ENCODE measurements at places on chromosomes 12 and 14. TPM values are rescaled to one million over a fixed set of nuclear protein-coding genes. Genes with fewer than 3 reads are reported as not detected.
A peak's percentile ranks its signal among the peaks of the same experiment; 100 is the strongest.

Gene CD27
- 0.40 TPM for total RNA-seq

Gene EGLN3
- total RNA-seq = 33.8 TPM

Gene FSCB
- not detected for total RNA-seq

Gene TAS2R13
- total RNA-seq = 0.44 TPM

Gene SOAT2
- not detected for total RNA-seq

Gene MIP
- not detected for total RNA-seq

Gene P2RX7
- total RNA-seq = 4.1 TPM

Gene ENDOU
- total RNA-seq = 66.9 TPM

GRCh38 chr14:96797582-96798349 lies 584 bp downstream of the VRK1 start:
- ATAC-seq = peak; percentile 36

DNA sequence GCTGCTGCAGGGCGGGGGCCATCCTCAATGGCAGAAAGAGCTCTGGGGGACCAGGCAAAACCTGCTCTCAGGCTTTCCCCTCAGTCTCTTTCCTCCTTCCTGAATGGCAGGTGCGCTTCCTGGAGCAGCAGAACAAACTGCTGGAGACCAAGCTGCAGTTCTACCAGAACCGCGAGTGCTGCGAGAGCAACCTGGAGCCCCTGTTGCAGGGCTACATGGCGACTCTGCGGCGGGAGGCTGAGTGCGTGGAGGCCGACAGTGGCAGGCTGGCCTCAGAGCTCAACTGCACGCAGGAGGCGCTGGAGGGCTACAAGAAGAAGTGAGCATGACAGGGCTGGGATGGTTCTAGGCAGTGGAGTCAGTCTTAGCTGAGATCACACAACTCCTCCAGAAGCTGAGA lies 22.9 kb upstream of the KRT83 start:
- ATAC-seq = no peak

- ATAC-seq = no peak
These were observed 125.6 kb upstream of the RPH3A start for GRCh38 chr12:112665958-112666357.

- peak; percentile 54 for ATAC-seq
These were observed 1.4 kb upstream of the GLTP start for GRCh38 chr12:109881752-109882151.

GRCh38 chr14:80447392-80447791 lies 236.1 kb upstream of the DIO2 start:
- no peak for ATAC-seq

DNA sequence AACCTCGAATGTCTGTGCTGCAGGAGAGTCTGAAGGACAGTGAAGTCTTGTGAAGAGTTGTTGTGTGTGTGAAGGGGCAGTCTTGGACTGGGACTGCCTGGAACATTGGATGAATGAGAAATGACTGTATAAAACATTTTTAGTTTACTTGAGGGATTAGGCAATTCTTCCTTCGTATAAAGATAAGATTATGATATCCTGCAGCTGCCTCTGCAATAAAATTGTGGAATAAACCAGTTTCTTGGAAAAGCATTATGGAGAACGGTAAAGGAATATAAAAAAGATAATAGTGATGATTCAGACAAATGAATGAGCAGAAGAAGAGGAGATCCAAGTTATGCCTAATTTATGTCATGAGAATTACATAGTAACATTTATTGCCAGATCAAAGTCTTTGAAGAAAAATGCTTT lies 30.9 kb upstream of the LUM start:
- no peak for ATAC-seq

DNA sequence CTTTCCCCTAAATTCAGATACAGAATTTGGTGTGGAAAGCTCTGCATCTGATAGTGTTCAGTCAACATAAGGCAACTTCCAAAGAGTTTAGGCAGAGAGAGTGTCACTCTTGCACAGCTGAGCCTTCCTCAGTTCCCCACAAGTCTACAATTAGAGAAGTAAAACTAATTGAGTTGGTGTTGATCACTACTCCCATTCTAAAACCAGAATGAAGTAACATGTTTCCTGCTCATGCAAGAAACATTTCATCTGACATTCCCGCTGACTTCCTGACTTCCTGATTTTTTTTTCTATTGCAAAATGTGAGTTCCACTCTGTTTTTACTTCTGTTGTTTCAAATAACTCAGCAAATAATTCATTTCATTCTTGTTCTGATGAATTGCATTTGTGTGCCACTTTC lies 271.0 kb downstream of the ALG10B start:
- ATAC-seq = no peak

DNA sequence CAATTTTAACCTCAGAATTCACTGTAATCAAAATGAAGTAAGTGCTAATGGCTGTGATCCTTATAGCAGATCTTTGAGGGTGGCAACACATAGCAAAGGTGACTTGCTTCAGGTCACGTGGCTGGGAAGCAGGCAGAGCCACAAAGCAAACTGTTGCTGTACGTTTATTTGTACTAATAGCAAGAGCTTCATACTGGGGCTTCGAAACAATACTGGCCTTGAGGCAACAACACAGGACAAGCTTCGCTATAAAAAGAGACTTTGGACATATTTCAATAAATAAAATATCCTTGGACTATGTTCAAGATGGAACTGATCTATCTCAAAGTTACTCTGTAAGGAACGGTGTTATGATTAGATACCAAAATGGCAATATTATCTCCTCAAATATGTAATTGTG lies 44.6 kb downstream of the MSRB3 start:
- ATAC-seq = no peak

GRCh38 chr12:56574210-56574609 lies 52.6 kb downstream of the RBMS2 start:
- no peak for ATAC-seq

GRCh38 chr12:122845865-122846621 lies 10.8 kb downstream of the HIP1R start:
- no peak for ATAC-seq

DNA sequence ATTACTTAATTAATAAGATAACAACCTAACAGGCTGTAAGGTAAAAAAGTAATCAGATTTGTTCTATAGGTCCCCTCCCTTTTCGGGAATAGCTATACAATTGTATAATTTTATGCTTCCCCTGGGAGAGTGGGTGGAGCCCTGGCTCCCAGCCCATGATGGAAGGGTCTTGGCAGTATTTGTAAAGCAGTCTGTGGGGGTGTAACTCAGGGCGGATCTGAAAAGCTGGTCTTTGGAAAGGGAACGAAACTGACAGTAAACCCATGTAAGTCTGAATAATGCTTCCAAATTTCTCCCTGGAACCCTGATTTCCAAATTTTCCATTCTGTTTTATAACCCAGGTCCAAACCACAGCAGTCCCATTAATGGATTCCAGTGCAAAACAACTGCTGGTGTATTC lies 110.4 kb downstream of the DAD1 start:
- ATAC-seq = no peak

GRCh38 chr12:49797449-49797776 lies 30.8 kb downstream of the NCKAP5L start:
- ATAC-seq = no peak

DNA sequence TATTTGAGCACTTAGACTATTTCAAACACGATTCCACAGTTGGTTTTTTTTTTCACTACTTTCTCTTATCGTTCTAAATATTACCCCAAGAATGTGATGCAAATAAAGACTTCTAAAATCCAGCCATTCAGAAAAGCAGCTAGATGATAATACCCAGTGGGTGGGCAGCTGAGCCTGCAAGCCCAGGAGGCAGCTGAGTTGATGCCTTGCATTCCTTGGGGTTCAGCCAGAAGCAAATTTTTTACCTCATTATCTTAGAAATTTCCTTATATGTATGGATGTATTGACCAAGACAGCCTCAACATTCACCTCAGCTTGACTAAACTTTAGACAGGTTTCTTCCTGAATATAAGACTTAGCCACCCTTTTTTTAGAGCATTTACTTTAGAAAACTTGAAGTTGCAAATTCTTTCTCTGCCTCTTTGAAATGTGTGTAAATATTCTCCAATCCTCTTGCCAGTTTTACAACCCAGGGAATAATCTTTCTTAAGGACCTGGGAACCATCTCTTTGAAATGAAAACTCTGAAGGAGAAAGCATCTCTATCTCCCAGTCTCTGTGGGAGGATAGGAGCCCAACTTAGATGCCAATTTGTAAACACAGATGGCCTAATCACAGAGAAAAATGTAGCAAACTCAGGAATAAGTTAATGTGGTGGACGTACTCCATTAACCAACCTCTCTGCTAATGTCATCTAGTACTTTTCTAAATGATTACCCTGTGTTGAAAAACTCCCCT lies 52.2 kb upstream of the ANP32D start:
- no peak for ATAC-seq

DNA sequence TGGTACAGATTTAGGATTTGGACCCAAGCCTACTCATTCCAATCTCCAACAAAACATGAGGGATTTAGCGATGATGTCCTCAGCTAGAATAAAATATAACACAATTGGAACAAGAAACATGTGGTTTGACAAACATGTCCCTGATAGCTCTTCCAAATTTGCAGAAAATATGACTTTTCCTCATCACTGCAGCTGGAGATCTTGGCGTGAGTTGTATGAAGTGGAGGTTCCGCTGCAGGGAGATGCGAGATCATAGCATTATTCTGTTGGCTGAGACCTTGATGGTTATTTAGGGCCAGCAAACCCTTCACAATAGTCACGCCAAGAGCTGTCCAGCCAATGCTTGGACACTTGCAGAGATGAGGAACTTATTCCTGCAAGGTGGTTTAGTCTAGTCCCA lies 413.4 kb upstream of the TBX3 start:
- ATAC-seq = no peak

- ATAC-seq = no peak
These were observed 5.4 kb upstream of the GSC start for GRCh38 chr14:94775091-94775870.

DNA sequence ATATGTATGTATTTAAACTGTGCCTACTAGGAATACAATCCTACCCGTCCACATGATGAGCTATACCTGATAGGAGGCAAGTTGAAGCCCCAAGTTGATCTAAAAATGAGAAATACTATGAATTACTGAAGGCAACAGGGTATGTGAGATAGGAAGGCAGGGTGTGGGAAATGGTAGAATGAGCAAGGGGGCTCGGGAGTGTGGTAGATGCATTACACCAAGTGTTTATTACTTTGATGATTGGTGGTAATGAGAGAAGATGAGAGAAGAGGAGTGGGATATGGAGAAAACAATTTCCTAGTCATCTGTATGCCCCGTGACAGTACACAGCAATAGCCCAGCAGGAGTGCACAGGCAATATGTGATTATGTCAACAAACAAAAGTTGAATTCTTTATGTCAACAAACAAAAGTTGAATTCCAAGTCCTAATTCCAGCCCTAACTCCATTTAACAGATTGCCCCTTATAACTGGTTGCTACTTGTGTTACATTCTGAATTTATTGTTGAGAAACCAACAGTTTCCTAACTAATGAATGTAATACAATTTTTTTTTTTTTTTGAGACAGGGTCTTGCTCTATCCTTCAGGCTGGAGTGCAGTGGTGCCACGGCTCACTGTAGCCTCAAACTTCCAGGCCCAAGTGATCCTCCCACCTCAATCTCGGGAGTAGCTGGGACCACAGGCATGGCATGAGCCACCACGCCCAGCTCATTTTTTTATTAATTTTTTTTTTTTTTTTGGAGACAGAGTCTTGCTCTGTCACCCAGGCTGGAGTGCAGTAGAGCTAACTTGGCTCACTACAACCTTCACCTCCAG lies 2.5 kb downstream of the LPCAT3 start:
- ATAC-seq = no peak

- ATAC-seq = no peak
These were observed 2.9 kb downstream of the RILPL1 start for GRCh38 chr12:123530668-123531067.

GRCh38 chr14:59067127-59067894 lies 121.2 kb upstream of the DAAM1 start:
- peak; percentile 91 for ATAC-seq

GRCh38 chr14:71749613-71750238 lies 182.5 kb upstream of the RGS6 start:
- ATAC-seq = peak; percentile 12

DNA sequence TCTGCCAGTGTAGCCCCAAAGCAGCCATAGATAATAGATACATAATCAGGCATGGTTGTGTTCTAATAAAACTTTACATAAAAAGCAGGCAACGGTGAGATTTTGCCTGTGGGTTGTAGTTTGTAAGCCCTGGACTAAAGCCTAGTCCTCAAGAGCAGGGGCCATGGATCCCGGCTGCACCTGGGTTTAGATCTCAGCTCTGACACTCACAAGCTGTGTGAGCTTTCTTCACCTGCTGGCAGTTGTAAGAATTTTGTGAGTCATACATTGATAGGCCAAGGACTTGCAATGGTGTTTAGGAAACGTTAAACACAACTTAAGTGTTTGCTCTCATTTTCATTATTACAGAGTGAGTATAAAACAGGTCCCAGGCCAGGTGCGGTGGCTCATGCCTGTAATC lies 395.8 kb upstream of the TBX3 start:
- ATAC-seq = no peak

DNA sequence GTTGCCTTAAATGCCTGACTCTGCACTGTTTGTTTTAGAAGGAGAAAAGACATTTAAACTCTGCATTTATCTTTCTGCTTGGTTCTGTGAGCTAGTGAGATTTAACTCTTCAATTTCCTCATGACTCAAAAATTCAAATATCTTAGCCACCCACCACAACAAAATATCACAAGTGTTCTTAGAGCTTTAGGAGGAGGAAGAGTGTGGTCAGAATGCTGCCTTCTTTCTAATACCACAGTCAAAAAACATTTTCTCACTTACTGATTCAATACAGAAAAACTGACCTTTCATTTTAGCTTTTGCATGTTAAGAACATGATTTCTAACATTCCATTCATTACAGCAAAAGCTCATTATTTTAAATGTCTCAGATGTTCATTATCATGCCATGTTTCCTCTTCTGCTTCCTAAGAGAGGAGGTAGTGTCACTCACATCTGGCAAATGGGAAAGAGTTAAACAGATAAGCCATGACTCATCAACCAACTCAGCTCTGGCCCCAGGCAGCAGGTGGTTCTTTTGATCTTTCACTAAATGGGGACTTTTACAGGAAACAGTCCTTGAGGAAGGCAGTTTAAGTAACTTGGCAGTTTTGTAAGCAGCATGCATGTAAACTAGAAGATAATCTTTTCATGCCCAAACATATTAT lies 56.4 kb upstream of the RNU6-8 start:
- ATAC-seq = peak; percentile 63

DNA sequence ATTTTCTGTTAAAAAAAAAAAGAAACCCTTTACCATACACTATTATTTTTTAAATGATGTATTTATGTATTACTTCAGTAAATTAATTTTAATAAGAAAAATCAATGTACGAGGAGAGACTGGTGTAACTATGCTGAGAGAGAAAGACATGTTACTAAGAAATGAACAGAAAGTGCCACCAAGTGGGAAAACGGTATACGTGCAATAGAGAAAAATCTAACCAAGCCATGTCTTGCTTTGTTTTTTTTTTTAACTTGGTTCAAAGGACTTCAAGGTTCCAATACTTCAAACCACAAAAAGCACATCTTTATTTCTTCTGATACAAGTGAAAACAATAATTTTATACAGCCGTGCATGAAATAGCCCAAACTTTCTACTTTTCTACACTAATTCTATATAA lies 22.9 kb downstream of the NDUFA12 start:
- ATAC-seq = no peak

All from esophagus mucosa (tissue), 1 donor.